ENCODE measurements at places on chromosomes 12 and 14.

DNA sequence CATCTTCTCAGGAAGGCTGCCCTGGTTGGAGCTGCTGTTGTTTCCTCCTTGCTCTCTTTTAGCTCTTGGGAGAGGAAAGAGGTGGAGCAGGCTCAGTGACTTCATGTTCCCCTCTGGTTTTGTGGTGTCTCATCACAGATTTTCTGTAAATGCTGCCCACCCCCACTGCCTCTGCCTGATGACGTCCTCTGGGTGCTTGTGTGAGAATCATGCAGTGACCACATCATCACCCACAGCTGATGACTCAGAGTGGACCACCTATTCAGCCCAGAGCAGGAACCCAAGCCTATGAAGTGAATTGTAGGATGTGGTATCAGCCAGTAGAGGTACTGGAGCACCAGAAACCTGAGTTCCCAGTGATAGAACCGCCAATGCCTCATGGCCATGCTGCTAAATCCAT, at the start of gene GZMB:
Gene GZMB (minus strand): TSS at position 33 of the 400 bp plus-strand sequence. CDS start 30 bp downstream, at position 3.
- no peak for DNase-seq

DNA sequence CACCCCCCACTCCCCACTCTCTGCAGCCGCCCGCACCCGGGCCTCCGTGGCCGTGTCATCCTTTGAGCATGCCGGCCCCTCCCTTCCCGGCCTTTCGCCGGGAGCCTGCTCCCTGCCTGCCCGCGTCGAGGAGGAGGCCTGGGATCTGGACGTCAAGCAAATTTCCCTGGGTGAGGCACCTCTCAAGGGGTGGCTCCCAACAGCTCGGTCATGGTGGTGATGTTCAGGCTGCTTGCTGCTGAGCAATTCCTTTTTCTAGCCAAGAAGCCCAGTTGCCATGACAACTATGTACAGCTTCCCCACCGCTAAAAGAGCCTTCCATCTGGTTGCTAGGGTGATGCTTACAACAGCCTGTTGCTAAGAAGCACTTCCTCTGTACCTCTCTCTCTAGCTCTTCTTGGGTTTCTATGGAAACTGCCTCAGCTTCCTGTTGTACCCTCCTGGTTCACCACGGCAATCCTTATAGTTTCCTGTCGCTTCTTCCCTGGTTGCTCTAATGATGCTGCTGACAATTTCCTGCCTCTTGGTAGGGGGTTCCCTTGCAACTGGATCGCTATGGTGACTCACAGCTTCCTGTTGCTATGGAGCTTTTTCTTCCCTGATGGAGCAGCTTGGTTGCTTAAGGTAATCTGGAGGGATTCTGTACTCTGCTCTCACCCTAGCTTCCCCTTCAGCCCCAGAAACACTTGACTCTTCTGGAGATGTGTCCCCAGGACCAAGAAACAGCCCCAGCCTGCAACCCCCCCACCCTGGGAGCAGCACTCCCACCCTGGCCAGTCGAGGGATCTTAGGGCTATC, 11.0 kb downstream of the ZNF219 start:
- DNase-seq, result peak; percentile 71

DNA sequence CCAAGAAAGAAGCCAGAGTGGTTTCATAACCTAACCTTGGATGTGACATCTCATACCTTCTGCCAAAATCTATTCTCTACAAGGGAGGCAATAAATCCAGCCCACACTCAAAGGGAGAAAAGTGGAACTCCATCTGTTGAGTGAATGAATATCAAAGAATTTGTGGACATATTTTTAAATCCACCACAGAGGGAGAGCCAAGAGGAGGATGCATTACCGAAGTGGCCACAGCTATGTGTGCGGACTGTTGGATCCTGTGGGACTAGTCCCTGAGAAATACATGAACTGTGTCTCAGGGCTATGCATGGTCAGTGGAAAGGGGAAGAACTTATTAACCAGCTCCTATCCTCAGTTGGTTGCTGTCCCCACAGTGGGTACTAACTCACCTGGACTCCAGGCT, 273.9 kb downstream of the NUAK1 start:
- no peak for DNase-seq

DNA sequence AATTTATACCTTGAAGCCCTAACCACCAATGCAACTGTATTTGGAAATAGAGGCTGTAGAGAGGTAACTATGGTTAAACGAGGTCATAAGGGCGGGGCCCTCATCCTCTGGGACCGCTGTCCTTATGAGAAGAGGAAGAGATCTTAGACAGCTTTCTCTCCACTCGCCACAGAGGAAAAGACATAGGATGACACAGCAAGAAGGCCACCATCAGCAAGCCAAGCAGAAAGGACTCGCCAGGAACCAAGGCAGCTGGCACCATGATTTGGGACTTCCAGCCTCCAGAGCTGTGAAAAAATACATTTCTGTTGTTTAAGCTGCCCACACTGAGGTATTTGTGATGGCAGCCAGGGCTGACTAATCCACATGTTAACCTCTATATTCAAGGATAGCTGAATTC, 30.4 kb upstream of the BCAT1 start:
- DNase-seq, result no peak

- DNase-seq, result no peak
These were observed 44.1 kb downstream of the FAM222A start for GRCh38 chr12:109757671-109758265.

DNA sequence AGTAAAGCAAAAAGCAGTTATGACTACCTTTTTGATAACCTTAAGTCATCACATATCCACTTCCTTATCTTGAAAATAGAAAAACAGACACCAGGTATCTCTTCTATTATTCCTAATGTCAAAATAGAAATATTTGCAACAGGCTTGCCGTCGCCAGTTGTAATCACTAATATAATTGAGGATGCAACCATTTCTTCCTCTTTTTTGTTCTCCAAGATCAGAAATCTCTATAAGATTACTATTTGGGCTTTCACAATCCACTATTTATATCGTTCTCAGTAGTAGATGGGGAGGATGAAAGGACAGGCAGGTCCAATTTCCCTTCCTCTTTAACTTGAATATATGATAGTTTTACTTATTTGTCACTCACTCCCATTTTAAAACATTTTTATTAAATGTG, 130.2 kb upstream of the HMGA2 start:
- DNase-seq, result no peak

Data from right hindlimb (tissue), 1 donor.